ENCODE measurements at places on chromosomes 1 and 21.

DNA sequence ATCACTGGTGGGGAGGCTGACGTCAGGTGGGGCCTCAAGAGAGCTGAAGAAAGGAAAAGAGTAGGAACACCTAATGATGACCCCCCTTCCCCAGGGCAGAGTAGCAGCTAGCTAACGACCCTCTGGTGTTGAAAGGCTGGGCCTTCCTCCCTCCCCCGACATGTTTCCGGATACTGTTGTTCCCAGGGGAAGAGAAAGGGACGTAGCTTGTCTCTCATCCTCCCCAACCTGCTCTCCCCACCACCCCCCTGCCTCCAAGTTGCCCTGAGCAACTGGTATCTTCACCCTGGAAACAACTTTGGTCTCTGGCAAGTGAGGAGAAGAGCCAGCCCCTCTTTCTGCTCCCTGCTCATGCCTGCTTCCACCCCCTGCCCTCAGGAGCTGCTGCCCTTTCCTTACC is 2.4 kb downstream of the SEMA6C start:
- no peak for DNase-seq

GRCh38 chr1:52002038-52002917 is 11.8 kb upstream of the RAB3B start:
- DNase-seq = peak; percentile 31

GRCh38 chr1:3015269-3015635 is 6.0 kb upstream of the ACTRT2 start:
- DNase-seq = no peak

GRCh38 chr1:35288761-35289160 is 20.3 kb downstream of the ZMYM4 start:
- no peak for DNase-seq

DNA sequence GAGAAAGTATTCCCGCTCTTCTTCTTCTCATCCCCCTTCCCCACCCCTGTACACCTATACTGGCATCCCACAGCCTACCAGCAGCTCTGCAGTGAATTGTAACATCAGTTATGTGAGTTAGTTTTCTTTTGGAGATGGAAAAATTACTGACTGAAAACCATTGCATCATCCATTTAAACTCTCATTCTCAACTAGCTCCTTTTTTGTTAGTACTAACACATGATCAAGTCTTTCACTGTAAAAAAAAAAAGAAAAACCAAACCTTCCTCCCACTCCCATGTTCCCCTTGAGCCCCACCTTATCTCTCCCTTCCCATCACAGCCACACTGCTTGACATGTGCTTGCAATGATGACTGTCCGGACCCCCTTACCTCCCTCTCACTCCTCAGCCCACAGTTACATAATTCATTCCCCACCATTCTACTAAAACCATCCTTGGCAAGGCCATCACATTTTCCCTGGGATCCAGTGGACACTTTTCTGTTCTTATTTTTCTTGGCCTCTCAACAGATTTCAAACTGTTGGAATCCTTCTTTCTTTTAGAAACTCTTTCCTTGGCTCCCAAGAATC is 23.2 kb upstream of the RAVER2 start:
- no peak for DNase-seq

DNA sequence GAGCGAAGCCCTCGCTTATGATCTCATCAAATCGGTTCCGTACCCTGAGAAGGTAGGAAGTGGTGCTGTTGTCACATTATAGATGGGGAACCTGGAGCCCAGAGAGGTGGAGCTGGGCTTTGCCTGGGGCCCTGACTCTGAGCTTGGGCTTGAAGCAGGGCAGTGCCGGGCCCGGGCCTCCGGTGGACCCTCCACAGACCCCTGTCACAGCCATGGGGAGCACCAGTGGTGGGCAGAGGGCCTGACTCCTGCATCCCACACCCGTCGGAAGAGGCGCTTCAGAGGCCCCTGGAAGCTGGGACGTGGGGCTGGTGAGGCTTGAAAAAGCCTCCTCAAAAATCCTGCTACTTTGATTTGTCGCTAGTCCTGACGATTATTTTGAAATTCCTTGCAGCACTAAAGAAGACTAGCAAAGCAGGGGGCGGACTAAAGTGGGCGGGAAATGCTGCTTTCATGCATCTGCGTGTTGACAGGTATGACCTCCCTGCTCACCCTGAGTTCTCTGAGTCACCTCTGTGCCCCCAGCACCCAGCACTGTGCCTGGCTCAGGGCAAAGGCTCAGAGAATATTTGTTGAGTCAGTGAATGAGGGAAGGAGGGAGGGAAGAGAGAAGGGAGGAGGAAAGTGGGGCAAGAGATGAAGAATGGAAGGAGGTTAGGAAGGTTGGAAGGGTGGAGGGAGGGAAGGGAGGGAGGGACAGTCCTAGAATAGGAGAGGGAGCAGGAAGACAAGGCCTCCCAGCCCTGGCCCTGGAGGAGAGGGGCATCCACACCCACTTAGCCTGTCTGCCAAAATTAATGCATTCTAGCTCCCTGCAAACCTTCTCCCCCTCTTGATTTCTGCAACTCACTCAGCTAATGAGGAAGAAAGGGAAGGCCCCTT is 262.8 kb upstream of the VAMP3 start:
- no peak for DNase-seq

GRCh38 chr1:173997791-173998190 is 24.4 kb downstream of the RC3H1 start:
- DNase-seq = no peak

- no peak for DNase-seq
Measured at GRCh38 chr1:102102276-102102780, 105.6 kb upstream of the OLFM3 start.

GRCh38 chr1:98398092-98398491 is 263.4 kb upstream of the SNX7 start:
- no peak for DNase-seq

DNA sequence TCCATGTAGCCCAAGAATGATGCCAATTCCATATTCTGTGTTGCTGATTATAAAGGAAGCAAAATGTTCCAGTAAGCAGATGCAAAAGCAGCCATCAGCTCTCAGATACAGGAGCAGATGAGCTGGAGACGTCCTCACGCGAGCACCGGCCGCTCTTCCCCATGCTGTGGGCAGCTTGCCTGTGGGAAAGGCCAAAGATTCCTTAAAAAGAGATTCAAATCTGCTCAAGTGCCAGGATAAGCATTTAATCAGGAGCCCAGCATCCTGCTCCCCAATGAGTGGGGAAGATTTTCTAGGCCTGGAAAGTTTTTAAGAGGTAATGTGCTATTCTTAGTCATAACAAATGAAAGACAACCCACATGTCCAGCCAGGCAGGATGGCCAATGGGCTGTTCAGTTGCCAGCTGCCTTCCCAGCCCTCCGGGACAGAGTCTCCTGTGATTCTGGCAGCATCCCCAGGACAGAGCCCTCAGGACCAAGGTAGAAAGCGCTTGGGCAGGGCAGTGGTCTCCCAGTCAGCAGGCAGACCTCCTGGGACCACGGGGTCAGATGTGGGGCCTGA is 108.2 kb upstream of the TMPRSS2 start:
- DNase-seq = no peak

DNA sequence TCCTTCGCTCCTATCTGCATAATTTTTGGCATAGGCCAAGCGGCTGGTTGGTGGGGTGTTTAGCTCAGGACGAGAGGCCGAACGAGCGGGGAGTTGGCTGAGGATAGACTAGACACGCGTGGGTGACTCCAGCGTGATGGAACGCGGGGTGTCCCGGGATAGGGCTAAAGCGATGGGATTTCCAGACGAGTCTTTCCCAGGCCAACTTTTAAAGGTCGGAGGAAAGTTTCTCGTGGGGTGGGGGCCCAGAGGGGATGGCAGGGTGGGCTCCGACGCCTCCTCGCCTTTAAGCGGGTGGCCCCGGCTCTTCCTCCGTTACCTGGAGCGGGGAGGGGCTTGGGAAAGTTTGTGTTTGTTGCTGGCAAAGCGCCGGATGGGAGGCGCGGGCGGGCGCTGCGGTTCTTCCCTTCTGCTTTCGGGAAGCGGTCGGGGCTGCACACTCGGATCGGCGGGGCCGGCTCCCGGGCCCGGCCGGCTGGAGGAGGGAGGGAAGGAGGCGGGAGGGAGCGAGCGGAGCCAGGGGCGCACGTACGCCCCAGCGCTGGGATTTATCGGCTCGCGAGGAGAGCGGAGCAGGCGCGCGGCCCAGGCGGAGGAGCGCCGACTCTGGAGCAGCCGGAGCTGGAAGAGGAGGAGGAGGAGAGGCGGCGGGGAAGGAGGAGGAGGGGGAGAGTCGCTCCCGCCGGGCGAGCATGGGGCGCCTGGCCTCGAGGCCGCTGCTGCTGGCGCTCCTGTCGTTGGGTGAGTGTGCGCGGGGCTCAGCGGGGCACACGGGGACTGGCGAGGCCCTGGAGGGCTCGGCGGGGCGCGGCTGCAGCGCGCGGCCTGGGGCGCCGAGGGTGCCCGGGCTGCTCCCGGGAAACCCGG is at the start of gene PTGFRN:
Gene PTGFRN (plus strand): TSS at position 405 of the 867 bp plus-strand sequence. CDS start 288 bp downstream, at position 693.
- DNase-seq = no peak

- DNase-seq = no peak
Measured at GRCh38 chr1:150661156-150661555, 31.7 kb upstream of the ENSA start.

- DNase-seq = no peak
Measured at GRCh38 chr1:76905876-76906595, 38.8 kb downstream of the ST6GALNAC5 start.

GRCh38 chr1:5980314-5981008 is 11.8 kb downstream of the NPHP4 start:
- peak; percentile 28 for DNase-seq

- DNase-seq = peak; percentile 27
Measured at GRCh38 chr1:204072931-204073836, at the start of gene SOX13. SOX13 (plus strand) TSS chr1:204073115; CDS start chr1:204112916, 39,801 bp downstream.

GRCh38 chr1:45551684-45552083 is 1.1 kb downstream of the AKR1A1 start:
- DNase-seq = no peak

- DNase-seq = no peak
Measured at GRCh38 chr1:101438359-101438758, 201.5 kb downstream of the S1PR1 start.

DNA sequence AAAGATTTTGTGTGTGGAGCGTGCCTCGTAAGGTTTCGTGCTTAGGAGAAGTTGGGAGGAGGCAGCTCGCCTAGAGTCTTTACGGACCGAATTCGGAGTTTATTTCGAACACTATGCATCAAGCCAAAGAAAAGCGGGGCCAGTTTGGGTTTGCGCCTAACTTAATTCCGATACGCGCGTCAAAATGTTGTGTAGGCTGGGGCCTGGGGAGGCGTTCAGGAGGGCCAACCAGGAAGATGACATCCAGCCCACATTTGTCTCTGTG is 6.4 kb downstream of the FOXD2 start:
- DNase-seq = no peak

DNA sequence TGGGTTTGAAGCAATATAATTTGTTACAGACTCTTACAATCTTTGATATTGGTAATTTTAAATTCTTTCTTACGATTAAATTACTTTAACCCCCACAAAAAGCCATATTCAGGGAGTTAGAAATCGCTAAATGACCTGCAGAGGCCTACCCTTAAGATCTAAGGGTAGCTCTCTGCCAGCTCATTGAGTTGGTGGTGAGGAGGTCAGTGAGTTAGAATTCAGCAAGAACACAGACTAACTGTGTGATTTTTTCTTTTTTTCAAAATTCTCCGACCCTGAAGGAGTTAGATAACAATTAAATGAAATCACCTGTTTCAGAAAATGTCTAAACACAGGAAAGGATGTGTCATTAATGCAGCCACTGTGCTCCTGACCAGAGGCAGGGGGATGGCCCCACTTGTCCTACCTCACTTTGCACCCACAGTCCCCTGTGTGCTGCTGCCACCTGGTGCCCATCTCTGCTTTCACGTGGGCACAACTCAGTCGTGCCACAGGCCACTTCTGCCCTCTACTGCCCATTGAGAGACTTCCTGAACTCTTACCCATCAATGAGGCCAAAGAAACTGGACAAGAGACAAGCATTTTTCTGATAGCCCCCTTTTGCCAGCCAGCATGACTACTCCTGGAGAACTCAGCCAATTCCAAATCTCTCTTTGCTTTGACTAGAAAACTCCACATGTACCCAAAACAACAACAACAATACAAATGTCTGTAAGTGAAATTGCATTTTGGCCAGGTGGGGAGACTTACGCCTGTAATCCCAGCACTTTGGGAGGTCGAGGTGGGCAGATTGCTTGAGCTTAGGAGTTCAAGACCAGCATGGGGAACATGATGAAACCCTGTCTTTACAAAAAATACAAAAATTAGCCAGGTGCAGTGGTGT is 8.4 kb downstream of the CFAP45 start:
- peak; percentile 84 for DNase-seq

DNA sequence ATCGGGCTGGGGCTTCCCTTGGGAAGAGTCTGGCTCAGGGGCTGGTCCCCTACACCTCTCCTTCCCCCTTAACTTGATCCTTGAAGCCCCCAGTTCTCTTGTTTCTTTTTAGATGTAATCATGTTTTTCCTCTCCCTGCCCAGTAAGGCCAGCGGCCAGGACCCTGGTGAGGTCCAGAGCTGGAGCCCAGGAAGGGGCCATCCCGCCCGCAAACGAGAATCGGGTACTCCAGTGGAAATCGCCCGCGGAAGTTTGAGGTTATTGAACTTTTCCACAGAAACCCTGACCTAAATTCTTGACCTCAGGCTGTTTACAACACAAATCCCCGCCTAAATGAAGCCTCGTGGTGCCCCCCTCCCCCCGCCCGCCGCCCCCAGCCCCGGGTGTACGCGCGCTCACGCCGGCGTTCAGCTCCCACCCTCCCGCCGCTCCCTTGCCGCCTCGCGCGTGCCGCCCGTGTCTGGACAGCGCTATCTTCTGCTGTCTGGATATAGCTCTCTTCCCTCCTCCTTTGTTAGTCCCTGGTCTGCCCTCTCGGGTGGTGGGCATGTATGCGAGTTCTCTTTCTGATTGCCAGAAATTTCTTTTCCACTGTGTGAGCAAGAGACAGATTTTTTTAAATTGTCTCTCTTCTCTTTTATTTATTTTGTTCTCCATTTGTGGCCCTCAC is 165.9 kb upstream of the CACNA1E start:
- no peak for DNase-seq

GRCh38 chr1:51627672-51628071 is 10.8 kb downstream of the OSBPL9 start:
- DNase-seq = no peak

- DNase-seq = no peak
Measured at GRCh38 chr1:54124906-54125305, 27.9 kb downstream of the CDCP2 start.

DNA sequence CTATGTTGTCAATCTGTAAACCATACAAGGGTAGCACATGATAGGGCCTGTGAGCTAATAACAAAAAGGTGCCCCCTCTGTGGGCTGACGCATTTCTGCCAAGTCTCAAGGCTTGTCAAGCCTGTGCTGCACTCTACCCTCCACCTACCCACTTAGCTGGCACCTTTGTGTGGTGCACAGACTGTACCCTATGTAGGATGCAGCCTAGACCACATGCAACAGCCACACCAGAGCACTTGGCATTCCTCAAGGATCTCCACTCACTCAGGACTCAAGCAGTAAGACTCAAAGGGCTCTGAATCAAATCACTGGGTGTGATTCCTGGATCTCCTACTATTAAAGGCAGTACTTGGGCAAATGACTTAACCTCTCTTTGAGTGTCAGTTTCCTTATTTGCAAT is 133.5 kb downstream of the BEND5 start:
- no peak for DNase-seq

GRCh38 chr1:229691362-229691761 is 65.3 kb downstream of the URB2 start:
- no peak for DNase-seq

DNA sequence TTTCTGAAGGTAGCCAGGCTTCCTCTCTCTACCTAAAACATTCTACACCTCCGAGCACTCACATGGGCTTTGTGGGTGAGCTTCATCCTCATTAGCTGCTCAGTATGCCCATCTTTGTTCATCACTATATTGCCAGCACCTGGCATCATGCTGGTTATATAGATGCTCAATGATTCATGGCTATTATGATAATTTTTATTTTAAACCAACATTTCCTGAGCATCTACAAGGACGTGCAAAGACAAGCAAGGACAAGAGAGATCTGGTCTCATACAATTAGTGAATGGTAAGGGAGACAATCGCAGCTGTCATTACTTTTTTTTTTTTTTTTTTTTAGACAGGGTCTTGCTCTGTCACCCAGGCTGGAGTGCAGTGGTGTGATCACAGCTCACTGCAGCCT is 11.3 kb upstream of the QSOX1 start:
- DNase-seq = no peak
